ENCODE measurements at places on chromosomes 16 and 17.

DNA sequence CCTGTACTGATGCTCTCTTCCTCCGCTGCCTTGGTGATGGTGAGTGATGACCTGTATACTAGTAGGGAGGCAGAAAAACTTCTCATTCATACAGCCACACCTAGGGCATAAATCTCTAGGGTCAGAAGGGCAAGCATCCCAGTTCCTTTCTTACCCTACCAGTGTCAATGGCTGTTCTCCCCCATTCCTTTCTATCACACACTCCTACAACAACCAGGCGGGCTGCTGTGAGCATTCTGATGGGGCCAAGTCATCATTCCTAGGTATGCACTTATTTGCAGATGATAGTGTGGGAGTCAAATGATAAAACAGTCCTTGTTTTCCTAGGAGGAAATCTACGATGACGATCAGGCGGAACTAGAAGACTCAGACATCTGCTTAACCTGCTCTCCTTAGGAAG, 14.0 kb upstream of the SLC6A4 start:
- no peak for DNase-seq

DNA sequence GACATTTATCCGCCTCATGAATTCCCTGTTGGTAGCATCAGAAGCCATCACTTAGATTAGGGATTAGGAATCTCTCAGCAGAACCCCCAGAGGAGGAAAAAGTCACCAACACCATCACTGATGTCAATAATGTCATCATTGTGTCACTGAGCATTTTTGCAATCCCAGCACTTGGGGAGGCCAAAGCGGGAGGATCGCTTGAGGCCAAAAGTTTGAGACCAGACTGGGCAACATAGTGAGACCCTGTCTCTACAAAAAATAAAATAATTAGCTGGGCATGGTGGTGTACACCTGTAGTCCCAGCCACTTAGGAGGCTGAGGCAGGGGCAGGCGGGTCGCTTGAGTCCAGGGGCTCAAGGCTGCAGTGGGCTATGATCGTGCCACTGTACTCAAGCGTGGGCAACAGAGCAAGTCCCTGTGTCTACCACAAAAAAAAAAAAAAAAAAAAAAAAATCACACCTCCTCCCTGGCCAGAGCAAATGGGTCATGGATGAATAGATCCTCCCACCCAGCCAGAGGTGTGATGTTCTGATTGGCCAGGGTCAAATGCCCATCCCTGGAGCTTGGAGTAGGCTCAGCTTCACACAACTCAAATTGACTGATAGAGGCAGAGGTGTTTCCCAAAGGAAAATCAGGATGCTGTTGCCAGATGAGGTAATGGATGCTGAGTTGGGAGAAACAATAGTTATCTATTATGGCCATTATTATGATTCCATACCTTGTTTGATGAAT, 31.6 kb downstream of the VWA3A start:
- DNase-seq = no peak

GRCh38 chr16:69114346-69114975, 9.0 kb downstream of the HAS3 start:
- DNase-seq = no peak

- DNase-seq = no peak
Measured at GRCh38 chr17:28928061-28928460, 23.3 kb downstream of the PHF12 start.

DNA sequence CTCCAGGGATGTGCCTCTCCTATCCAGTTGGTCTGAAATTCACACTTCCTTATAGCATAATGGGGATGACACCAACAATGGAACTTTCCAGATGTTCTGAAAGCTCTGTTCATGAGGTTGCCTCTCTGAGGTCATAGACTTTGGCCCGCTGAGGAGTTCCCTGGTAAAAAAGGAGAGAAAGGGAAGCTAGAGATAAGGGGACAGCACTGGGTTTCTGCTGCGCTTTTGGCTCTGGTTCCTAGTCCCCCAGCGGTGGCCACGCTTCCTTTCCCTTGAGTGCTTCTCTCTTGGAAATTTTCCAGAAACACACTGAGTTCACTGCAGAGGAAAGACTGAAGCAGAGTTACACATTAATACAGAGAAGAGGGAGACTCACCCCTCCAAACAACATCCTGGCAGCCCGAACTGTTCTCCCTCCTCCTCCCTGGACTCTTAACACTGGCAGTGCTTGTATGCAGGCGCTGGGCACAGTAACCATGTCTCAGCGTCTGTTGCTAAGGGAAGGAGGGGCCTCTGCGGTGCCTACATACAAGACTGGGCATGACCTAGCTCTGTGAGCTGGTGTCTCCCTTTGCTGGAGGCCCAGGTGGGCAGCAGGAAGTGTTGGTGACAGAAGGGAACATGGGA, at the start of gene DNAH3:
TSS of gene DNAH3 (minus strand) at position 472 of the 627 bp plus-strand sequence. CDS start 527 bp downstream, outside the sequence.
- DNase-seq = no peak

- no peak for DNase-seq
Measured at GRCh38 chr17:2383628-2384167, 17.2 kb downstream of the MNT start.

- no peak for DNase-seq
Measured at GRCh38 chr16:17446661-17447060, 24.1 kb downstream of the XYLT1 start.
